ENCODE measurements at places on chromosomes 2 and 18.

DNA sequence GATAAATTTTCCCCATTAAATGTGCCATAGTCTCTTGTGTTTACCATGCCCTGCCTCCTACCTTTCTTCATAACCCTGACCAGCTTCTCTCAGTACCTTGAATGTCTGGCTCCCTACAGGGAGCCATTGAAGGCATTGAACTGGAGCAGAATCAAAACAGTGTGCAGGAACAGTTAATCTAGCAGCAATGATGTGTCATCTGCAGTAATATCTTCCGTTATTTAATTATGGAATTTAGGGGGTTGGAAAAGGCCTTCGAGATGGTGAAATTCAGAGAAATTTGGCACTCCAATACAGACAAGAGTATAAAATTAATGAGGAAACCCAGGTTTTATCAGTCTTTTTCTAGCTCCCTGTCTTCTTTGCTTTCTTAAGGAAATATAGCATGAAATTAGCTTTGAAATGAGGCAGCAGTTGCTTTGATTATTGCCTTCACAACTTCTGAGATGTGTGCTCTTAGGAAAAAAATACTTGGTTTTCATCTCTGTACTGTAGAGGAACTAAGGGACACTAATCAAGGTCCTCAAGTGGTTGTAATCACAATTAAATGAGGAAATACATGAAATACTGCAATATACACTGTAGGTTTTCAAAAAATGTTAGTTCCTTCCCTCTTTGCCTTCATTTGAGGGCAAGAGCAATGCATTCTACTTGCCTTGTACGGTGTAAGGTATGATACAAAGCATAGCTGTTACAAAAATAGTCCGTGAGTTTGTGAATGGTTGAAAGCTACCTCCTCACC, 369.1 kb downstream of the SETBP1 start:
- no peak for DNase-seq

DNA sequence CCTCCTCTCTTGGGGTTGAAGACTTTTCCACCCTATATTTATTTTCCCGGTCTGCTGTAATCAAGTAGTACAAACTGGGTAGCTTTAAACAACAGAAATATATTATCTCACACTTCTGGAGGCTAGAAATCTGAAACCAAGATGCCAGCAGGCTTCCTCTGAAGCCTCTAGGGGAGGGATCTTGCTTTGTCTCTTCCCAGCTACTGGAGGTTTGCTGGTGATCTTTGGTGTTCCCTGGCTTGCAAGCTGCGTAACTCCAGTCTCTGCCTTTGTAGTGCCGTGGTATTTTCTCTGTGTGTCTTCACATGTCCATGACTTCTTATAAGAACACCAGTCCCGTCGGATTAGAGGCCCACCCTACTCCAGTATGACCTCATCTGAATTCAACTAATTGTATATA, 44.4 kb downstream of the MYO3B start:
- DNase-seq = no peak

- no peak for DNase-seq
Observed at GRCh38 chr2:72636210-72636609, 189.6 kb downstream of the EXOC6B start.

DNA sequence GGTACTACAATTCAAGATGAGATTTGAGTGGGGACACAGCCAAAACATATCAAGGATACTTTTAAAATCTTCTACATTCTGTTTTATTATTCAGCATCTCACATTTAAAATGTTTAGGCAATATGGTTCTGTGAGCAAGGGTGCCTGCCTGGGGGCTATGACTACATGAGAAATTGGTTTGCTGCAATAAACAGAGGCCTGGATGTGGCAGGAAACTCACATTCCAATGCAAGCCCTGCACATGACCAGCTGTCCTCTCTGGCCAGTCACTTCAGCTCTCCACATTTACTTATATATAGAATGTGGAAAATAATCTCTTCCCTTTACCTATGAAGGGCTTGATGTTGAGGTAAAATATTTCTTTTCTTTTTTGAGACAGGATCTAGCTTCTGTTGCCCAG, 193.4 kb downstream of the LRRTM1 start:
- no peak for DNase-seq

DNA sequence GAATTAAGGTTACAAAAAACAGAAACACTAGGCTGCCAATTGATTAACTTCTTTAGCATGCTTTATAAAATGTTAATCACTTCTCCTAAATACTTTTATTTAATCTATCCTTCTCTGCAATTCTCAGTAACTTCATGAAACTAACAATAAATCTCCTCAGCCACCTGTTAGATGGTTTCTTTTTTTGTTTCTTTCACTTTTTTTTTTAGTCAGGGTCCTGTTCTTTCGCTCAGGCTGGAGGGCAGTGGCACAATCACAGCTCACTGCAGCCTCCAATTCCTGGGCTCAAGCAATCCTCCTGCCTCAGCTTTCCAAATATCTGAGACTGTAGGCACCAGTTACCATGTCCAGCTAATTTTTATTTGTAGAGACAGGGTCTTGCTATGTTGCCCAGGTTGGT, 213.4 kb upstream of the STK17B start:
- DNase-seq = no peak

GRCh38 chr2:190369635-190370034, 26.2 kb downstream of the INPP1 start:
- DNase-seq = no peak

GRCh38 chr2:11420190-11420589, 45.8 kb downstream of the E2F6 start:
- no peak for DNase-seq

- DNase-seq = no peak
Observed at GRCh38 chr18:32048507-32049091, 30.0 kb downstream of the RNF125 start.

DNA sequence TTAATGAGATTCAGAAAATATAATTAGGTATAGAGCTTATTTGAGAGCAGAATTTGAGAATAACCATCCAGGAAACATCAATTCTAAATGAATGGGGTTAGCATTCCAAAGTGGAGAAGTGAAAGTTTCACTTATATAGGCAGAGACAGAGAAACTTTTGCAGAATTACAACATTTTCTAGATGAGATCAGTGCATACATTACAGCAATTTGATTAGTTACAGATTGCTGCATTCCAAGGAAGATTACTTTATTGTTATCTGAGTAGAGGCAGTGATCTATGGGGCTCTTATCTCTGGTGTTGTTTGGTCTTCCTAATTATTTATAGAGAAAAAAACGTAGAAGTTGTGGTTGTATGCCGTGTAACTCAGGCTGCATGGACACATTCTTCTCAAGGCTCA, 373.8 kb upstream of the SYT4 start:
- DNase-seq = no peak
